ENCODE measurements at places on chromosomes 3 and 15.
A peak's percentile ranks its signal among the peaks of the same experiment; 100 is the strongest.

DNA sequence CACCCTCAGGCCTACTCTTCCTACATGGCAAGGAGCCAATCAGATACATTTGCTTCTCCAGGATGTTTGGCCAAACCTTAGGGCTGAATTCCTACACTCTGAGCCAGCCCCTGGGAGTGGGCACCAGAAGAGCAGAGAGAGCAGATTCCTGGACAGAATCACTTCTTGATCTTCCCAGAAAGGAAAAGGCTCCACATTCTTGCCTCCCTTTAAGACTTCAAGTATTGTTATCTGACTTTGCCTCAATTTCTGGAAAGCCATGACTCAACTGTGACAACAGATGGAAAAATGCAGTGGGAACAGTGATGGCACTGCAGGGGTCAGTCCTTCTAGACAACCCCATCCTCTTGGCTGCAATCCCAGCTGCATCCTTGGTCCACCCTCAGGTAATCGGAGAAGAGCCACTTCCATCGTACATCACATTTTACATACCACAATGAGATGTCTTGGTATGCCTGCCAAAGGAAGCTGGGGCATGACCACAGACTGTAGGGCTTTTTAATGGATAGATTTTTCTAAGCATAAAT is 21.0 kb downstream of the SLCO2A1 start:
- DNase-seq, result peak; percentile 84

- DNase-seq, result no peak
Measured at GRCh38 chr3:59696783-59697182, 647.0 kb upstream of the CFAP20DC start.

- DNase-seq, result no peak
Measured at GRCh38 chr3:146115619-146116018, 45.4 kb downstream of the PLOD2 start.

DNA sequence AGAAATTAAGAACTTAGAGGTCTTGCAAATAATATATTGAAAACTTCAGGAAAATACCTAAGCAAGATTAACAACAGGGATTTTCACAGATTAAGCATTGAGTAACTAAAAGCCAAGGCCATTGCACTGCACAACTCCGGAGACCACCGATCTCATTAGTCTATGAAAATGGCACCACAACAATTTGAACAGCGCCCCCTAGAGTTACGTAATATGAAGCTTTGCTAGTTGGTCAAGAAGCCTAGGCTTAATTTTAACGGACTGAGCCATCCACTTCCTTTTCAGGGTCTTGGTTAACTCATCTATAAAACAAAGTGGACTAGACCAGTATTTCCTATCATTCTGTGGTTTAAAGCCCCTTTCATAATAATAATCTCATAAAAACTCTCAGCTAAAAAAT is 24.8 kb downstream of the TMEM212 start:
- DNase-seq, result no peak

- no peak for DNase-seq
Measured at GRCh38 chr3:108171106-108171505, 51.1 kb downstream of the IFT57 start.

DNA sequence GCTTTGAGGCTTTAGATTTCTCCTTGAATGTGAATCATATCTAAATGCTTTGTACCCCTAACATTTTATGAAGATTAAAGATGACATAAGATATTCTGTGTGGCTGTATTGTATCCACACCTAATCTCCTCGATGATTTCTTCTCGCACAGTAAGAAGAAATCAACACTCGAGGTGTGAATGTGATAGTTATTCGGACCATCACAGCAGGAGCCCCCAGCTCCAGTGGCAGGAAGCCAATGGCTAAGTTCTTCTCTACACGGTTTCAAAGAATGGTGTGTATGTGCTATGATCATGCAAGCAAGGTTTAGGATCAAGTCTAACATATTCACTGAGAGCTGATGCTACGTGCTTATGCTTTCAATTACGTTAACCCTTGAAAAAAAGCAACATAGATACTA is 271.0 kb downstream of the SUCLG2 start:
- no peak for DNase-seq

DNA sequence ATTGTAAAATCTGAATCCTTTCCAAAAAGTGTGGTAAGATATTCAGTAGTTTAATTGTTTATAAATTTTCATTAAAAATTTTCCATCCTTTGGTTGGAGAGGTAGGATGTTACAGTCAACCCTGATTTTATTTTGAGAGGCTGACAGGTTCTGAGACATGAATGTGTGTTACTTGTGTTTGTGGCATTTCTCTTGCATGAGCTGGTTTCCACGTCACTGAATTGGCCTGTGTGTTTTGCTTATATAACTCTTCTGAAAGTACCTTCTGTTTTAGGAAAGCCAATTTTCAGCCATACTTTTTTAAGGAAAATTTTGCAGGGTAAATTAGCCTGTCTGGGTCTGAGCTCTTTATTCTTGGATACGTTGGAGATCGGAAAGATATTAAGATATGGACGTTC is 30.7 kb downstream of the PXYLP1 start:
- DNase-seq, result peak; percentile 94

DNA sequence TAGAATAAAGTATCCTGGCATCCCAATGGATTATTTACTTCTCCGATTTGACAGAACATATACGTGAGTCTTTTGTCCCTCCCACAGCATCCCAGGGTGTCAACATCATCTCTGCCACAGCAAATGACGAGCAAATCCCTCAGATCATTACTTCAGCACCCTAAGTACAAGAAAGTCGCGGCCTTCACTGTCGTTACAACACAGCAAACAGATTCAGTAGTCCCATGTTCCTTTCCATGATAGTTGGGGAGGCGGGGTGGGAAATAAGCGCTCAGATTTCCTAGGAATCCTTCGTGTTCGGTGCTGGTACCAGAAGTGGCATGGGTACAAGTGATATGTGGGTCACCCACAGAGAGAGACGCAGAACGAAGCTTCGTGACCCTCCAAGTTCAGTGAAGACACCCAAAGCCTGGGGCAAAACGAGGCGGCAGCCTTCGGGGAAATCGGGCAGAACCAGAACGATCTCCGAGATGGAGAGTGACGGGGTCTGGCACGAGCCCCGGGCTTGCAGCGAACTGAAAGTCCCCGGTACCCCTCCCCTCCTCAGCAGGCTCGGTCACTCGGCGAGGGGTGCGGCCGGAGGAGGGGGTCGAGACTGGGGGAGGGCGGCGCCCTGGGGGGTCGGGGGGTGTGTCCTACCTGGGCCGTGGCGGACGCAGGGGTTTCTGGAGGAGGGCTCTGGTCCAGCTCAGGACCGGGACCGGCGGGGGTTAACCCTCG is 619 bp downstream of the TTBK2 start:
- DNase-seq, result peak; percentile 25

DNA sequence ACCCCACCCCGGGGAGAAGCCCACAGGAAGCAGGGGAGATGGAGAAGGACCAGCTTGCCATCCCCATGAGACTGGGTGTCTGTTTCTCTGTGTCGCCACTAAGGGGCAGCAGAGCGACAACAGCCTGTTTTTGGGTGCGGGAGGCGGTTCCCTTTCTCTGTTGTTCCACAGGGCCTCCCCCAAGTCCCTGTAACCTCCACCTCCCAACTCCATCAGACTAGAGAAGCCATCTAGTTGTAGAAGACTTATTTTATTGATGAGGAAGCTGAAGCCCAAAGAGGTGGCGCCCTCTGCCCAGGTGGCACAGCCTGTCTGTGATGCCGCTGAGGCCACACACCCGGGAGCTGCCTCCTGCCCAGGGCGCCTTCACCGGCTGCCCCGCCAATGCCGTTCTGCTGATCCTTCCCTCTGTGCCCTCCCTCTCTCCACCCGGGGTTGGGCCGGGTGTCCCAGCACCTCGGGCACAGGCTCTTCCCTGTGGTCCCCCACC is 3.9 kb upstream of the CCDC9B start:
- peak; percentile 69 for DNase-seq

GRCh38 chr3:129016356-129016719 is 15.2 kb downstream of the EFCC1 start:
- no peak for DNase-seq

GRCh38 chr15:48087844-48088243 is 32.9 kb upstream of the SLC24A5 start:
- DNase-seq, result no peak

- DNase-seq, result no peak
Measured at GRCh38 chr15:69677403-69677802, 224.8 kb downstream of the RPLP1 start.

GRCh38 chr3:16583551-16583950 is 21.7 kb downstream of the DAZL start:
- DNase-seq, result no peak

- DNase-seq, result no peak
Measured at GRCh38 chr15:97446138-97446537, 514.4 kb upstream of the ARRDC4 start.

- DNase-seq, result peak; percentile 28
Measured at GRCh38 chr3:176767385-176767784, 429.9 kb downstream of the TBL1XR1 start.

DNA sequence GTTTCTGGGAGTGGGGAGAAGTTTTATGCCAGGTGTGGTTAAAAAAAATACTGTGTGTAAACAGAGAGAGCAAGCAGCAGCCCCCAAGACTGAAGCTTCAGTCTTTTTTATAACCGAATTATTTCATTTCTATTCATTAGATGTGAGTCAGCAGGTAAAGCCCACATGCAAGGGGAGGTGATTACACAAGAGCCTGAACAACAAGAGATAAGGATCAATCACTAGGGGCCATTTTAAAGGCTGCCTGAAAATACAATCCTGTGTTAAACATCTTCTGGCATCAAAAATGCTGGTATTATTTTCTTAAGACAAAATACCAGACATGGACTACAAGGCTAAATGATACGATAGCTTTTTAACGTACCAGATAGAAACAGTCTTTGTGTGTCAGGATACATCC is 217.3 kb downstream of the SUCLG2 start:
- DNase-seq, result peak; percentile 25

DNA sequence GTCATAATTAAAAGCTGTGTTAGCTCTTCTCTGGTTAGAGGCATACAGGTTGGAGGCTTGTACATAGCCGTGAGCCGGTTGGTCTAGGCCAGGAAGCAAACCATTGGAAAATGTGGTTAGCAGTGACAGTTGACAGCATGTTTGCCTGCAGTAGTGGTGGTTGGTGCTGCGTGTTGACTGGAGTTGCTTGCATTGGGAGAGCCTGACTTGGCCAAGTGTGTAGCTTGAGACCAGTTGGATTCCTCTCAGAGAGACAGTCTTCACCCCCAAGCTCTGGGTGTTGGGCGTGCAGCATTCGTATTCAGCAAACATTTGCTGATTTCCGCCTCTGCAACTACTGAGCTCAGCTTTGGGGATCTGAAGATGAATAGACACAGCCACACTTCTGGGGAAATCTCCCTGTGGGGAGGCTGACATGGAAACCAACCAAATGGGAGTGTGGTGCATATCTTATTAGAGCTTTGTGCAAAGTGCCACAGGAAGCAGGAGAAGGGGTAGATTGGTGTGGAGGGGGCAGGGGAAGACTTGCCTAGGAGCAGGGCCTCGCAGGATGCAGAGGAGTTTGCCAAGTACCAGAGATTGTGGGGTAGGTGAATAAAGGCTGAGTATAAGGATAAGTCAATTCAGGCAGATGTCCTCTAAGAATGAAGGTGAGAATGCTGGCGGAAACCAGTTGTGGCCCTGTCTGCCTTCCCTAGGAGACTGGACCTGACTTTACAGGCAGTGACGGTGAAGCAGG is 83.5 kb downstream of the IGF1R start:
- DNase-seq, result no peak

Measured in IMR-90 (cell line).